Stimulated activated CD4-positive, alpha-beta T cell treated with anti-CD3 and anti-CD28 coated beads, Interleukin-1b, Interleukin-23, amount 100 ng/mL, for 1 hour (primary cell): ENCODE measurements at places on chromosomes 5 and 9.

DNA sequence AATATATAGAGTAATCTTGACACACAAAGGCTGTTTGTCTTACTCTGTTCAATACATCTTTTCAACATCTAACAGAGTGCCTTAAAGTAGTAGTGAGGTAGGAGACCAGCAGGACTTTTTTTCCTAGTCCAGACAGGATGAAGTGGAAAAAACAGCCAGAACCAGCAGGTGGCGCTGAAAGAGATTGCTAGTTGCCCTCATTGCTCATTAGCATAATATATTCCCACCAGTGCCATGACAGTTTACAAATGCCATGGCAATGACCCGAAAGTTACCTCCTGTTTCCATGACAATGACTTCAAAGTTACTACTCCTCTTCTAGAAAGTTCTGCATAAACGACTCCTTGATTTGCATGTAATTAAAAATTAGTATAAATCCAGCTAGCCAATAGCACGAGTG is 387.4 kb downstream of the ACTL7B start:
- DNase-seq = no peak

GRCh38 chr9:110152704-110153374 is 55.1 kb downstream of the C9orf152 start:
- no peak for DNase-seq

- DNase-seq = no peak
Measured at GRCh38 chr9:120555839-120556238, 24.1 kb downstream of the CDK5RAP2 start.

DNA sequence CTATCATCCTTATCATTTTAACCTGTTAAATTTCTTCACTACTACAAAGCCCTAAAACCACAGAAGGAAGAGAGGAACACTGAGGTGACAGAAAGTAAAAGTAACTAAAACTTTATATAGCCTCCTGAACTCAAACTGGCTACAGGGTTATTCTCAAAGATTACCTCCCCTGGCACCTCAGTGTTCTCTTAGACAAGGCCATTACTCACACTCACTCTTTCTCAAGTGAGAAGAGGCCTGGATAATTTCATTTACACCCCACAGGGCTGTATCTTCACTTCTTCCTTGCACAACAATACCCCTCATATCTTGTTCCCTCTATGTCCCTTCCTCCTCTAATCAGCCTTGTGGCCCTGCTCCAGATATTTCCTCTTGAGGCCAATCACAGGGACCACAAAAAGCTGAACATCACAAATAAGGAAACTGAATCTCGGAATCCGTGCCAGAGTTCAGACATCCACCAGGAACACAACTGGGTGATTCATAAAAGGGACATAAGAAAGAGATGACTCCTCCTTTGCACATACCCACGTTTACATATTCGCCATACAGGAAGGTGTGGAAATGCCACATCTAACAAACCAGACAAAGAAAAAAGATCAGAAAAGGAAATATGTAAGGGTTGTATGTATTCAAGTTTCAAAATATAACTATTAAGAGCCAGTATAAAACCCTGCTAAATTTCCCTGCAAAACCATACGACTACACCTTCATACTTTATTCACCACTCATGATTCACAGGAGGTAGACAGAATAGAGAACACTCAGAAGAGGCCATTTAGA is 1.7 kb upstream of the KLHL3 start:
- DNase-seq = no peak

DNA sequence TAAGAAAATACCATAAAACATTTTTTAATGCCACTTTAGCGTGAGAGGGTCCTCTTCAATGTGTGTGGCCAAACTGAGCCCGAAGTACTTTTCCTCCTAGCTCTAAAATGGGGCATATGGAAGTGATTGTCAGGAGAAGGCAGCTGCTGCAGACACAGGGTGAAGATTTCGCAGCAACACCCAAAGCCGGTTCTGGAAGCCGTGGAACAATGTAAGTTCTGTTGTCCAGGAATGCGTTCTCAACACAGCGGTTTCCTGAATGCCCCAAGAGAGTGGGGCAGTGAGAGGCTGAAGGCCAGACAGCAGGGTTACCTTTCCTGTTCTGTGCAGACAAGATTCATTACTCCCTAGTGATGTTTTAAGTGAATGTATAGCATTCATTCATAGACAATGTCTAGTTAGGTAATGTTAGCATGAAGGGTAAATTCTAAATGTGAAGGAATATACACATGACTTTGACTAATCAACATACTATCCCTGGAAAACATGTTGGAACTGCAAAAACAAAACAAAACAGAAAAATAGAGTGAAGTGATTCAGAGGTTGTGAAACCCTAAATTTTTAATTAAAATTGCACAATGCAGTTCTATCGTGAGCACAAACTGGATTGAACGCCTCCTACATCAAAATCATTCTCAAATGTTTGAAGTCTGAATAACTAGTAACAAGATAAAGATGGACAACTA is 197.0 kb upstream of the SEMA6A start:
- DNase-seq = no peak
